ENCODE measurements at places on chromosomes 12 and 14. TPM values are rescaled to one million over a fixed set of nuclear protein-coding genes. Genes with fewer than 3 reads are reported as not detected.

Gene STYK1
- not detected for total RNA-seq

Gene VRTN
- total RNA-seq = not detected

- no peak overlapping the region for H3K4me3 ChIP-seq
- H3K27ac ChIP-seq = no peak overlapping the region
- H3K4me1 ChIP-seq = peaks cover 11% of the 10 kb centered on the region
- no peaks in the 10 kb centered on the region for H3K36me3 ChIP-seq
Observed at GRCh38 chr14:20855652-20856291, 35.4 kb upstream of the RNASE3 start.

DNA sequence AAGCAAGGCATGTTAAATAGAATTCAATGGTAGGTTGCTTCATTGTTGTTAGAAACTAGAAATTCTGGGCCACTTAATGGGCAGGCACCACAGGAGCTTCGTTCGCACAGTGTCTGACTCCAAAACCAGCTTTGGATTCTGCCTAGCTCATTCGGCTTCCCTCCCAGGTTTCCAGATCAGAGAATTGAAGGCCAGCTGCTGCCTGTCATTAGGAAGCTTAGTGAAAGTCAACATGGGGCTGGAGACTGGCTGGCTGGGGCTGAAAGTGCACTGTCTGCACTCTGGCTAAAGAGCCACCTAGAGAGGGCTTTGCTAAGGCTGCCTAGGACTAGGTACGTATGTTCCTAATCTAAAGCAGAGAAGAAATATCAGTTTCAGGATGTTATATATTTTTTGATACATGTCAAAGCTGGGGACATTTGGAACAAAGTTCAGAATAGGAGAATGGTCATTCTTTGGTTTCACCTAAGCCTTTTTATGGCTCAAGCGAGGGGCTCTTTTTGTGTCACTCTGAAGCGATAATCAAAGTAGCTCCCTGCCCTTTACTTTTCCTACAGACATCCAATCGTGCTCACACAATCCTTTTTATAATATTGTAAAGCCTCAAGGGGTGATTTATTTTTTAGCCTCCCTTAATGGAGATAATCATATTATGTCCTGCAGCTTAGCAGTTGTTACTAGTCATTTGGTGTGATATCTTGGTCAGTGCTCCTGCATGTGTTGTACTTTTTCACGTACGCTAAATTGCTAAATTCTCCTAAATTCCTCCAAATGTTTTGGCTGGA, 238.5 kb upstream of the NAV3 start:
- no peak overlapping the region for H3K4me3 ChIP-seq
- no peak for DNase-seq
- no peaks in the 10 kb centered on the region for H3K4me1 ChIP-seq
- H3K27me3 ChIP-seq = no peaks in the 10 kb centered on the region

- no peaks in the 10 kb centered on the region for H3K36me3 ChIP-seq
- H3K27ac ChIP-seq = no peak overlapping the region
- H3K4me1 ChIP-seq = peaks cover 3% of the 10 kb centered on the region
Observed at GRCh38 chr12:19704966-19705365, 265.7 kb downstream of the AEBP2 start.

Gene ACOT4
- 0.45 TPM for total RNA-seq
